Fibroblast of the conjunctiva (primary cell): ENCODE measurements at places on chromosomes 1 and 21.

DNA sequence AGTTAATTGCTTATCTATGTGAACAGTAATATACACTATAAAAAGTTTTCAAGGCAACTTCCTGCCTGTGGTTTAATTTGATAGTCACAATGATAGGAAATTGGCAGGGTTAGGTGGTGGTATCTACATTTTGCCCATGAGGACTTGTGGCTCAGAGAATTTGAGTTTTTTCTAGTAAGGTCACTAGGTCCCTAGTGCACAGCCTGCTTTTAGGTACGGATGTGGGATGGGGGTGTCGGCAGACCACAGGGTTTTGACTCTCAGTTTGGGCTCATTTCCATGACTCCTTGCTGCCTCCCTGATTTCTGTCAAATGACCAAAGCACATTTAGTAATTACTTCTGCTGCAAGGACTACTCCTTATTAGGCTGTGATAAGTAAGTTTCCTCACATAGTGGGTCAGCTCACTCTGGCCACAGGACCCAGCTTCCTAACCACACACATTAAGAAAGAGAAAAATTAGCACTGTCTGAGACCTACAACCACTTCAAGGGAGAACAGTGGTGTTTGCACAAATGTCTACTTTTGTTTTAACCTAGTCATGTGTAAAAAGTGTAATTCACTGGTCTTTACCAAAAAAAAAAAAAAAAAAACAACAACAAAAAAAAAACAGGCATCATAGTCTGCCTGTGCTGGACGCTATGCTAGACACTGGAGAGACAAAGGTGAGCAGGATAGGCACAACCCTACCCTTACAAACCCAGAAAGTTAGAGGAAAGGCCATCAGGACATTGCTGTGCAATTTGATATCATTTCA lies 43.7 kb downstream of the MRPL39 start:
- DNase-seq, result no peak

- no peak for DNase-seq
Measured at GRCh38 chr1:202836623-202837403, 26.1 kb downstream of the PCAT6 start.

DNA sequence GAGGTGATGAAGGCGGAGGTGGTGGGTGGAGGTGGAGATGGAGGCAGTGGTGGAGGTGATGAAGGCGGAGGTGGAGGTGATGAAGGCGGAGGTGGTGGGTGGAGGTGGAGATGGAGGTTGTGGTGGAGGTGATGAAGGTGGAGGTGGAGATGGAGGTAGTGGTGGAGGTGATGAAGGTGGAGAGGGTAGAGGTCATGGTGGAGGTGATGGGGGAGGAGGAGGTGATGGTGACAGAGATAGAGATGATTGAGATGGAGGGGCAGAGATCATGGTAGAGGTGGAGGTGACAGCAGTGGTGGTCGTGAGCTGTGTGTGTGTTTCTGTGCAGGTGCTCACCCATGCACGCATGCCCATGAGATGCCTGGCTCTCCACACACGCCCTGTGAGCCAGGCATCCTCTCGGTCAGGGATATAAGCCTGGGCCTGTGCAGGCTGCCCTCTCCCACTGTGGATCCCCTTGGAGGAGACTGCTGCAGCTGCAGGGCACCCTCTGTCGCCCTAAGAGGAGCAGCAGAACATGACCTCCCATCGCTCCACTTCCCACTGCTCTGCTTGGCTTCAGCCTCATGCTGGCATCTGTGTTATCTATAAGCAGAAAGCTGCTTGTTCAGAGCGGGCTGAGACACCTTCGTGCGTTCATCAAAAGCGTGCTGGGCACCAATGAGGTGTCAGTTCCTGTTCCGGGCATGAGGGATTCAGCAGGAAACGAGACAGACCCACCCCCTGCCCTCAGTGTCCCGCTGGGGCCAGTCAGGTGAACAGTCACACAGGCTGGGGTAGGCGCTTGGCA lies 20.5 kb upstream of the NPHP4 start:
- no peak for DNase-seq

- no peak for DNase-seq
Measured at GRCh38 chr1:179043266-179043665, 17.6 kb downstream of the FAM20B start.

GRCh38 chr1:156424806-156425432 lies 55.9 kb downstream of the RHBG start:
- DNase-seq, result no peak

DNA sequence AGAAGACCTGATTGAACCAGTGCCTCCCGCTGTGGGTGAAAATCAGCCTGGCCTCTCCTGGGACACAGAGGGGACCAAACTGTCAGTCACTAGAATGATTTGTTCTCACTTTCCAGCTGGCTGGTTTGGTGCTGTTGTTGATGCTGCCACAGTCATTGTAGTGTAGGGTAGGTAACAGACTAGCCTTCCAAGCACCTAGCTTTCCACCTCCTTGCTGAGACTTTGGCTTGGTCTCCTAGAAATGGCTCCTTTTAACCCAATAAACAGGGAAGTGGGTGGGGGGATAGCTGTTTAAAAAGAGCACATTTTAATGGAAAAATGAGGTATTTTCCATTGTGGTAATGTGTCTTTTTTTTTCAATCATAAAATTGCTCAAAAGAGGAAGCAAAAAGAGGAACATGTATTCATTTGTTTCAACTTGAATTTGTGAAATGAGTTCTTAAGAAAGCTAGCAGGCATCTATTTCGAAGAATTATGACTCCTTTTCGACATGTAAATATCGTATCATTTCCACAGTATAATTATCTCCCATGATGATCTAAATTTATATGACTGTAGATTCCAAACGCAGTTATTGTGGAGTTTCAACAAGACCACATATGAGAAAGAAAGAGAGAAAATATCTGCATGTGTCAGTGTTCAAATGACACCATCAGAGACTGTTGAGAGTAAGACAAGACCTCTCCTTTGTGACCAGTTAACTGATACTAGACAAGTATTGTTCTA lies 190.1 kb downstream of the HLX start:
- no peak for DNase-seq

DNA sequence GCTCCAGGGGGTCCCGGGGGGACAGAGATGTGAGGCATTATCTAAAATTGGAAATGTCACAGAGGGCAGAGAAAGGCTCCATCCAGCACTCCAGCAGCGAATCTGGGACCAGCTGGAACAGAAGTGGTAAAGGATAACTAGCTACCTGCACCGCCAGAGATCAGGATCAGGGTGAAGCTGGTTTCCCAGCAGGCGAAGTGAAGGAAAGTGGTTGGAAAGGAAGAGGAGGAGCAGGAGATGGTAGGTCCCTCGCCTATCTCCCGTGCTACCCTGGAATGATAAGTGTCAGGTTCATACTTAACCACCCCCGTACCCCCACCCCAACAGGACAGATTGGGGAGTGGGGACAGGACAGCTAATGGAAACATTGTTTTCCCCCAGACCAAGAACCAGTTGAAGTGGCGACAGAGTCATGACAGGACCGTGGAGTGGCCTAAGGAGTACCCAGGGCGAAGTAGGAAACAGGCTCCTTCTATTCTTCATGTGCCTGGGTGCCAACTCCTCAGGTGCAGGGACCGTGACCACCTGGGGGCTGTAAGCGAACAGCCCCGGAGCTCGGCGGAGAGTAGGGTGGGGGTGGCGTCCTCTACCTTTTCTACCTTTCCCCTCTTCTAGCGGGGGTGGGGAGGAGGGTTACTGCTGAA lies 717 bp downstream of the B4GALT3 start:
- no peak for DNase-seq

DNA sequence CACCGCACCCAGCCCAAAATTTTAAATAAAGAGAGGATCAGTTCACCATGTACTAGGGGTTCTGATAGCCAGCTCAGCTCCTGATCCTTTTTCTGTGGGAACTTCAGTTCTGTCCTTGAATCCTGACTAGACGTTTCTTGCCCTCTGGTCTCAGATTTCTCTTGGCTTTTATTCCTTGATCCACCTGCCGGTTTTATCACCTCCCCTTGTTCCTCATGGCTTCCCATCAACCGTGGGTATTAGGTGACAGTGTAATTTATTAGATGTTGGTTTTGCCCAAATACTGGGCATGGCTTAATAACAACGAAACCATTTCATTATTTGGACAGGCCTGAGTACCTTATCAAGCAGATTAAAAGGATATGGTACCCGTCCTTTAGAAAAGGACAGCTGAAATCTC lies 22.5 kb downstream of the SLC45A1 start:
- no peak for DNase-seq

GRCh38 chr1:205284420-205285144 lies 37.0 kb downstream of the NUAK2 start:
- DNase-seq, result peak; percentile 85

DNA sequence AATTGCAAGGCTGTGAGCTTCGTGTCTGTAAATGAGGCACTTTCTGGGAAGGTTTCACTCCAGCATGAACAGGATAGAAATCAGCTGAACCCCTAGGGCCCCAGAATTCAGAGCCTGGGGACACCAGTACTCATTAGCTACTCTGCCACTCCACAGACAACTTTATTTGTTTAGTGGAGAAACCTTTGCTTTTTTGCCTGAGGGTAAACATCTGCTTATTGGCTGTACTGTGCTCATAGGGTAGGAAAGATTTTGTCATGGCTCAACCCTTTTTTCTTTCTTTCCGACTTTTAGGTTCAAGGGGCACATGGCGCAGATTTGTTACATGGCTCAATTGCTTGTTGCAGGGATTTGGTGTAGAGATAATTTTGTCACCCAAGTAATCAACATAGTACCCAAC lies 138.4 kb upstream of the BACE2 start:
- no peak for DNase-seq

- no peak for DNase-seq
Measured at GRCh38 chr1:4023678-4024077, 123.6 kb upstream of the C1orf174 start.

DNA sequence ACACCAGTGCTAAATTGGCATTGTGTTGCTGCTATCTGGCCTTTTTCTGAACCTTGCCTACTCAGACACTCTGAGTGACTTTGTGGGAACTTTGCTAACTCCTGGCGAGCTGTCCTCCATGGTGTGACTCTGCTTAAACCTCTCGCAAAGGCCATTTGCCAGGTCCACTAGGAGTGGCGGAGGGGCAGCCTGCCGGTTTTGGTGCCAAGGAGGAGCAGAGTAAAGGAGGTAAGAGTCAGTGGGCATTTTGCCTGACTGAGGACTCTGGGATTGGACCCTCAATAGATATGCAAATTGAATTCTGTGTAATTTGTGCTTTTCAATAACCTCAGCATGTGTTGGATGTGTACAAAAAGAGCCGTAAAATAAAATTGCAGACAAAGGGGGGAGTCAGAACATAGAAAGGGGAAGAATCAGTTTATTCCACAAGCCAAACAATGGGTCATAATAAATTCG lies 386.6 kb upstream of the NFIA start:
- DNase-seq, result no peak

DNA sequence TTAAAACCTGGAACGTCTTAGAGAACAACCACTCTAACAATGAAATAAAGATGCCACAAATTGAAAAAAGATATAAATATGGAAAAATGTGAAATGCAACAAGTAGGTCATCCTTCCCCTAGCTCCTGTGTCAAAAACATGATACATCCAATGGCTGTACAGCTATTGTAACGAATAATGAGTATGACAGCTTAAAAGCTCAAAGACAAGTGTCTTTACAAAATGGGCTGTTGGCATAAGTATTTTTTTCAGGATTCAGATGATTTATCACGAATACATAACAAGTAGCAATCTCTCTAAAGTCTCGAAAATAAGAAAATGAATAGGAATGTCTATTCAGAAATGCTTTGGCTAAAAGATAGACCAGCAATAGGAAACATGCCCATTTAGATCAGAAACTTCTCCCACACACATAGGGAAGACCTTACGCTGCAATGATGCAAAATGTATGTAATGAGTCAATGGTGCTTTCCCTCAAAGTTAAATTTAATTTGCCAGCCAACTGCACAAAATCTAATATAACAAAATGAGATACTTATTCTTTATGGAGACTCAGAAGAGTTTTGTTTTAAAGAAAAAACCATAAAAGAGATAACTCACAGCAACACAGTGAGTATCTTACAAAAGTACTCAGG lies 8.3 kb downstream of the TGFBR3 start:
- DNase-seq, result peak; percentile 62

- DNase-seq, result peak; percentile 67
Measured at GRCh38 chr1:230186003-230186863, 119.2 kb downstream of the GALNT2 start.

DNA sequence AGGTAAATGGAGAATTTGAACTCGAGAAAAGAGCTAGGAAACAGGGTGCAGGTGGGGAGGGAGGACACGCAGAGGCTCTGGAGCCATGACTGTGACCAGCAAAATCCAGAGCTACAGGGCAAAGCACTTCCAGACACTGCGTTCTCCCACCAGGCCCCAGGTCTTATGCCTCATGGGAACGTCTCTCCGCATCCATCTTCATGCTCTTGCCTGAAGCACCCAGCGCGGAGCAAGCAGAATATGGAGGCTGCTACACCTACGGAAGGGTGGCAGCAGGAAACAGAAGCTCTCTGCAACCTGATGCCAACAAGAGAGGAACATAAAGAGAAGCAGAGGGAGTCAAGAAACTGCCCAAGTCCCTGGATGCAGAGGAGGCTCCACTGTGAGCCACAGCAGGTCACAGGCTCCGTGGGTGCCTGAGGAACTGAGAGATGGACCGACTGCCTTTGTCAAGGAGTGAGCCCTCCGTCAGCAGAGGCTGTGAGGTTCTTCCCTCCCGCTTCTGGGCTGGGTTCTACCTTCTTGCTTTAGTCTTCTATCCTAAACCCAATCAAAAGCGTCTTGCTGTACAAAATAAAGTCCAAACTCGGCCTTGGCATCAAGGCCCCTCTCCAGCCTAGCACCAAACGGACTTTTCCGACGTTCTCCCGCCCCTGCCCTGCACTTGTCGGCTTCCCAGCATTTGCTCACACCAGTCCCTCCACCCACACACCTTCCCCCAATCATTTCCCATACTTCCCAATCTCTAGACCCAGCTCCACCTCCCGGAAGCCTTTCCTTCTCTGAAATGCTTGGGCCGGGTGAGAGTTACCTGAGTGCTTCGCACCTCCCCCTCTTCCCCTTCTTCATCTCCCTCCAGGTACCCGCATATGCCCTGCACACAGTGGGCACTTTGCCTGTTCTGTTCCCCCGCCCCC lies 930 bp downstream of the DHCR24 start:
- no peak for DNase-seq

DNA sequence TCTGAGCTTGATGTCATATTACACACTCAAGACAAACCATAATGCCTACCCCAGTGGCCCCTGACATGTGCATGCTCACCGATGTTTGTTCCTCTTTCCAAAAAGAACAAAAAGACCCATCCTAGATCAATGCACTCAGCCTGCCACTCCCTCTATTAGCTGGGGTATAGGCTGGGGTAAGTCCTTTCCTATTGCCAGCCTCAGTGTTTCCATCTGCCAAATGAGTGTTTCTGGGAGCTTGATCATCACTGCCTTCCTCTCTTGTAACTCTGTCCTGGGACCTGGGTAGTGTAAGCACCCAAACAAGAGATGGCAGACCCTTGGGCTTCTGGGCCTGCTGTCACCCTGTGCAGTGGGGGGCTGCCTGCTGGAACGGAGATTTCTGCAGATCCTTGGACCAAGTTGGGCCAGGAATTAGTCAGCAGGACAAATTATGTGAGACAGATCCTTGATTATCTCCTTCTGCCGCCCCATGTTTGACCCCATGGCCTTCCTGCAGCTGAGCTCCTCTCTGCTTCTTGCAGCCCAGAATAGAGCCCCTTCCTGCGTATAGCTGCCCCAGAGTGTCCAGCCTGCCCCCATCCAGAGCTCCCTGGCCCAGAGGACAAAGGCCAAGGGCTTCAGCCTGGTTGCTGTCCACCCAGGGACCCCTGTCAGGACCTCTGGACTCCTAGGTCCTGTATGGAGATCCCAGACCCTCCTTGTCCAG lies 31.5 kb upstream of the LRP8 start:
- no peak for DNase-seq

- DNase-seq, result no peak
Measured at GRCh38 chr1:181184621-181185020, 96.1 kb downstream of the IER5 start.
